ENCODE measurements at places on chromosomes 11 and 22. TPM values are rescaled to one million over a fixed set of nuclear protein-coding genes. Genes with fewer than 3 reads are reported as not detected.

DNA sequence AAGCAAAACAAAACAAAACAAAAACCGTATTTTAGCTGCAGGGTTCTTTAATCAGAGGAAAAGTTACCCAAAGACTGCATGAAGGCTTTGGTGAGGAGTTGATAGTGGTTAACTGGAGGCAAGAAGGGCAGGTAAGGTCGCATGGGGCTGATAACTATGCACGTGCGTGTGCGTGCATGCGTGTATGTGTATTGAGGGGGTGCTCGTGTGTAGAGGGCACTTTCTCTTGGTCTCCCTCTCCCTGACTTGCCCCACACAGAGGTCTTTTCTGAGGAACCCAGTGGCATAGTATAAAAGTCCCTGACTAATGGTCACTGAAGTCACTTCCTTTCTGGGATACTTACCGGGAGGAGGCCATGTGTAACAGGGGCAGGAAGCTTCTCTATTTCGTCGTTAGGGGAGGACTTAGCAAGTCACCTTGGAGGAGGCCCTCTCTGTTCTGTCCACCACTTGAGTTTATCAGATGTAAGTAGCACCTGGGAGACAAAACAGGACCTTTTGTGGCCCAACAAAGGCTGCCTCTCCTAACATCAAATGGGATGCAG, 20.1 kb upstream of the FCHSD2 start:
- no peaks in the 10 kb centered on the region for H3K27me3 ChIP-seq
- no peaks in the 10 kb centered on the region for H3K36me3 ChIP-seq
- H3K4me1 ChIP-seq: peaks cover 8% of the 10 kb centered on the region
- no peak overlapping the region for H3K27ac ChIP-seq
- H3K4me3 ChIP-seq: no peak overlapping the region
- DNase-seq: no peak

GRCh38 chr11:90700789-90701439, 478.1 kb upstream of the CHORDC1 start:
- H3K27ac ChIP-seq: no peak overlapping the region
- H3K27me3 ChIP-seq: no peaks in the 10 kb centered on the region
- no peaks in the 10 kb centered on the region for H3K4me1 ChIP-seq
- no peaks in the 10 kb centered on the region for H3K36me3 ChIP-seq
- DNase-seq: no peak

GRCh38 chr11:32939046-32939445, 46.4 kb downstream of the QSER1 start:
- H3K36me3 ChIP-seq: peaks cover 30% of the 10 kb centered on the region
- no peaks in the 10 kb centered on the region for H3K27me3 ChIP-seq
- peaks cover 19% of the 10 kb centered on the region for H3K4me1 ChIP-seq

GRCh38 chr11:64268025-64268892, 16.2 kb downstream of the BAD start:
- H3K36me3 ChIP-seq: peaks cover 3% of the 10 kb centered on the region
- H3K4me3 ChIP-seq: peak overlapping the region; percentile 85
- peaks cover 7% of the 10 kb centered on the region for H3K27me3 ChIP-seq
- peaks cover 26% of the 10 kb centered on the region for H3K4me1 ChIP-seq
- H3K27ac ChIP-seq: peak overlapping the region; percentile 92

- peak overlapping the region; percentile 45 for H3K27ac ChIP-seq
- no peak overlapping the region for H3K4me3 ChIP-seq
- no peak for DNase-seq
- peaks cover 2% of the 10 kb centered on the region for H3K27me3 ChIP-seq
- no peaks in the 10 kb centered on the region for H3K36me3 ChIP-seq
- peaks cover 9% of the 10 kb centered on the region for H3K4me1 ChIP-seq
Measured at GRCh38 chr22:49179886-49180682, 647.6 kb downstream of the BRD1 start.

GRCh38 chr22:49116486-49117120, 711.1 kb downstream of the BRD1 start:
- no peaks in the 10 kb centered on the region for H3K36me3 ChIP-seq
- H3K4me3 ChIP-seq: no peak overlapping the region
- peak overlapping the region; percentile 29 for H3K27ac ChIP-seq
- H3K4me1 ChIP-seq: peaks cover 11% of the 10 kb centered on the region
- no peak for DNase-seq
- peaks cover 7% of the 10 kb centered on the region for H3K27me3 ChIP-seq

DNA sequence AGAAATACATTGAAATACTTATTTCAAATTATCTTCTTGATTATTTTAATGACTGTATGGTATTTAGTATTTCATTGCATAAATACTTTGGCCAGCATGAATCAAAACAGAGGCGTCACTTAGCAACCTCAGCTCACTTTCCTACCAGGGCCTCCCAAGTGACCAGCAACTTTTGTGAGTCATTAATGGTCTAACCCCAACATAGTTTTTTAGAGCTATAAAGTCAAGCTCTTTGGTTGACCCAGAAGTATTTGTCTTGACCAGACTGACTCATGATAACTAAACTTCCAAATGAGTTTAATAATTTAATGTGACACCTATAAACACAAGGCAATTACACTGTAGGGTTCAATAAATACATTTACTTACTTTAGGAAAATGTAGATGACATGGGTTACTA, 27.9 kb upstream of the RBMXL2 start:
- H3K4me1 ChIP-seq: no peaks in the 10 kb centered on the region
- H3K36me3 ChIP-seq: no peaks in the 10 kb centered on the region

DNA sequence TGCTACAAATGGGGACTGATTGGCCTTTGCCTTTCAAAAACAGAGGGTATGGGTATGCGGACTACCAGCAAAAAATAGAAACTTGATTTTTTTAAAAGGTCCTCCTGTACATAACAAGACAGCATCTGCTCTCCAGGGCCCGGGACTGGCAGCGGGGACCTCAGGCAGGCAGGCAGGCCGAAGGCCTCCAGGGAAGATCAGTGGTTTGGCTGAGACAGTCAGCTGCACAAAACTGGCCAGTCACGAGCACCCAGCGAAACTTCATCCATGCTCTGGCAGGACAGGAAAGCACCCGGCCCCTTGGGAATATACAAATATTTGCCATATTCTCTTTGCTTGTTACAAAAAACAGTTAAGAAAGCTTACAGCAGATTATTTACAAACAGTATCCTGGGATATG, 11.0 kb downstream of the RPL27A start:
- H3K27me3 ChIP-seq: peaks cover 6% of the 10 kb centered on the region
- no peak for DNase-seq
- peaks cover 40% of the 10 kb centered on the region for H3K36me3 ChIP-seq

- H3K27me3 ChIP-seq: peaks cover 12% of the 10 kb centered on the region
- H3K27ac ChIP-seq: no peak overlapping the region
- DNase-seq: peak; percentile 62
Measured at GRCh38 chr22:26364066-26365015, 64.7 kb upstream of the ASPHD2 start.

DNA sequence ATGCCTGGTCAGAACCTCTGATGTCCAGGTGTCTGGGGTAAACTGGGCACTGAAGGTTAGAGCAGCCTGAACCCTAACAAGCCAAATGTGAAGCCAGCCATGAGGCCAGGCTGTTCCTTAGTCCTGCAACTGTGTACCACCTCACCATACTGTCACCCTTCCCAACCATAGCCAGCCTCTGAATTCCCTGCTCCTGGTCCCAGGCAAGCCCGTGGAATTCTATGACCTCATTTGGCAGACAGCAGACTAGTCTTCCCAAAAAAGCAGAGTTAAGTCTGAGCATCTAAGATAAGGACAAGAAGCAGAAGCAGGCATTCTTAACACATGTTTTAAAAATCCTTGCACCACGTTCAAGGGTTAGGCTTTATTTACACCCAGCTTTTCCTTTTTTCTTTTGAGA, 134.8 kb downstream of the C11orf58 start:
- no peak overlapping the region for H3K27ac ChIP-seq
- H3K4me1 ChIP-seq: peaks cover 36% of the 10 kb centered on the region
- DNase-seq: no peak
- H3K27me3 ChIP-seq: no peaks in the 10 kb centered on the region
- peaks cover 2% of the 10 kb centered on the region for H3K36me3 ChIP-seq

DNA sequence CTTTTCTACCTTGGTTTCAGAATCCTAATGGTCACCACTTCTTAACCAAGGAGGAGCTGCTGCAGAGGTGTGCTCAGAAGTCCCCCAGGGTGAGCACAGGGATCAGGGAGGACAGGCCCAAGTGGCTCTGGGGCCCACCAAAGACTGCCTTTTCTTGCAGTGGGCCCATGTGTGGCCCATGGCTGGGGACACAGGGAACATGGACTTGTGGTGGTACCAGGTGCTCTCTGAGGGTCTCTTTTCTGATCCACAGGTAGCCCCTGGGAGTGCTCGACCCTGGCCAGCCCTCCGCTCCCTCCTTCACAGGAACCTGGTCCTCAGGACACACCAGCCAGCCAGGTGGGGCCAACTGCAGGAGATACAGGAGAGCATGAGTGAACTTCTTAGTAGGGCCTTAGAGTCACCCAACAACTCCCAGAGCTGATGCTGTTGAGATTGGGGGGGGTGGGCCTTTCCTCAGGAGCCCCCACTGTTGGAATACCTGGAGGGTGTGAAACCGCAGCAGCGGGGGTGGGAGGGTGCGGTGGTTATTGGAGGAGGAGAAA, 2.0 kb downstream of the MUS81 start:
- no peaks in the 10 kb centered on the region for H3K27me3 ChIP-seq
- no peak for DNase-seq
- no peak overlapping the region for H3K27ac ChIP-seq
- H3K4me3 ChIP-seq: peak overlapping the region; percentile 95
- H3K4me1 ChIP-seq: peaks cover 33% of the 10 kb centered on the region

- H3K4me1 ChIP-seq: peaks cover 10% of the 10 kb centered on the region
- peak; percentile 89 for DNase-seq
- no peak overlapping the region for H3K4me3 ChIP-seq
- H3K27me3 ChIP-seq: peaks cover 42% of the 10 kb centered on the region
Measured at GRCh38 chr11:76721755-76722677, 51.5 kb upstream of the LRRC32 start.

DNA sequence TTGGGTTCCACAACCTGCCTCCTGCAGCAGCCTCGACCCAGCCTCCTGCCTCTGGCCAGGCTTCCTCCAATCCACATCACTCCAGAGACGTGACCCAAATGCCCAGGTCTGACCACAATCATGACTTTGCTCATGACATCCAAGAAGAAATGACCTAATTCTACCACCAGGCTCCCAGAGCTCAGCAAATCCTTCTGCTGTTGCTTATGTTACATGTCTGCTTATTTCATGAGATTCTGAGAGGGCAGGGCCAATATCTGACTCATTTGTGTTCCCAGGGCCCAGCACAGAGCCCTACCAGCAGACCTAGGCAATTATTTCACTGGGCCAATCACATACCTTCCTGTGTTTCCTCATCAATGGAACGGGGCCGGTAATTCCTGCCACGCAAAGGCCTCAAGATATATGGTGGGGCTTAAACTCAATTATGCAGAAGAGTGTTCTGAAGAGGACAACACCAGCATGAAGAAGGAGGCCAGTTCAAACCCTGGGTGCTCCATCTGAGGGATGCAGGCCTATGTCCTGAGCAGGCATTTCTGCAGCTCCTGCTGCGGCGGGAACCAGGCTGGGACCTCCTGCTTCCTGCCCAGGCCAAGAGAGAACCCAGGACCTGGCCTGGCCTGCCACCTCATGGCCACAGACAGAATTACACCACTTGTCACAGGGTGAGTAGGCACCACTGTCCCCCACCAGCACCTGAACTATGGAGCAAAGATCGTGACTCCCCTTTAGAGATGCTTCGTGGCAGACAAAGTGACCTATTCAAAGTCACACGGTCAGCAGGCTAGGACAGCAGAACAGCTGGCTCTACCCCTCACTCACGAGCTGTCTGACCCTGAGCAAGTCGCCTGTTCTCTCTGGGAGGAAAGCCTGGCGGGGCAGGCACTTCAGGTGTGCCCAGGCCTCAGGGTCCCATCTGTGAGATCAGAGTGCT, 5.9 kb downstream of the CENPM start:
- peaks cover 39% of the 10 kb centered on the region for H3K4me1 ChIP-seq
- peak; percentile 82 for DNase-seq
- H3K36me3 ChIP-seq: peaks cover 7% of the 10 kb centered on the region

DNA sequence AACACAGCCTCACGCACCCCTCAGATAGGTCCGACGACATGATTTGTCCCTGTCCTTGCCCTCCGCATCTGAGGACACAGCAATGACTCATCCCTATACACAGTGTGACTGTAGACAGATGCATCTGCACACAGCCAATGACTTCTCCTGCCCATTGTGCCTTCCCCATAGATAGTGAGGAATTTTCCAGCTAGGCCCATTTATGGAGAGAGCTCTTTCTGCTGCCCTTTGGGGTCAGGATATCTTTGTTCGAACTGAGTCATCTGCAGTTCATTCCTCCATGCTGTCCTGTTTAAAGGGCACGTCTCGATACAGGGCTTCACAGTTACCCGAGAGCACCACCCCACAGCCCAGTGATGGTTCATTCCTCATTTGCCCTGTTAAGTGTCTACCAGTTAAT, 96.7 kb downstream of the LARGE1 start:
- H3K27ac ChIP-seq: peak overlapping the region; percentile 39
- H3K4me3 ChIP-seq: no peak overlapping the region
- H3K27me3 ChIP-seq: no peaks in the 10 kb centered on the region
- peaks cover 17% of the 10 kb centered on the region for H3K4me1 ChIP-seq
- DNase-seq: no peak

DNA sequence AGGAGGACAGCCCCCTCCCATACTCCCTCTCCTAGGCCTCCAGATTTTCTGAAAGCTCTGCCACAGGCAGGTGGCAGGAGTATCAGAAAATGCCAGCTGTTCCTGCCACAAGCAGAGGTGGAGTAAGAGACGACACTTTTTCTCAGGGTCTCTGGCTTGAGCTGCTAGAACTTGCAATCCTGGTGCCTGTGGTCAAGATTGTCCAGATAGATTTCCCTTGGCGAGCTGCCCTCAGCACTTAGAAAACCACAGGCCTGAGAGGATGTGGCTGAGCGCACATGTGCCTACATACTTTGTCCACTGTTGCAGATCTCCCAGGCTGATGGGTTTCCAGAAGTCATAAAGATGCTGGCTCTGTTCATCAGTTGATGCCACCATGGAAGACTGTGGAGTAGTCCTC, 65.7 kb upstream of the NAV2 start:
- H3K27ac ChIP-seq: no peak overlapping the region
- H3K4me1 ChIP-seq: peaks cover 22% of the 10 kb centered on the region
- no peak for DNase-seq
- no peak overlapping the region for H3K4me3 ChIP-seq
- H3K36me3 ChIP-seq: no peaks in the 10 kb centered on the region
- no peaks in the 10 kb centered on the region for H3K27me3 ChIP-seq

- no peaks in the 10 kb centered on the region for H3K27me3 ChIP-seq
- DNase-seq: no peak
- H3K27ac ChIP-seq: no peak overlapping the region
- peaks cover 24% of the 10 kb centered on the region for H3K4me1 ChIP-seq
Measured at GRCh38 chr11:79108851-79109250, 332.0 kb downstream of the TENM4 start.

Gene APOBEC3B
- total RNA-seq: 14.5 TPM

Gene NLRP6
- not detected for total RNA-seq

Gene MUC5AC
- total RNA-seq: not detected

Gene CCND1
- total RNA-seq: 344 TPM

Measured in neural crest cell (in vitro differentiated cells).